ENCODE measurements at places on chromosomes 6 and 20.

- DNase-seq = no peak
These were observed 89.1 kb upstream of the PCSK2 start for GRCh38 chr20:17137692-17138091.

- no peak for DNase-seq
These were observed 24.9 kb upstream of the SASH1 start for GRCh38 chr6:148317739-148318138.

DNA sequence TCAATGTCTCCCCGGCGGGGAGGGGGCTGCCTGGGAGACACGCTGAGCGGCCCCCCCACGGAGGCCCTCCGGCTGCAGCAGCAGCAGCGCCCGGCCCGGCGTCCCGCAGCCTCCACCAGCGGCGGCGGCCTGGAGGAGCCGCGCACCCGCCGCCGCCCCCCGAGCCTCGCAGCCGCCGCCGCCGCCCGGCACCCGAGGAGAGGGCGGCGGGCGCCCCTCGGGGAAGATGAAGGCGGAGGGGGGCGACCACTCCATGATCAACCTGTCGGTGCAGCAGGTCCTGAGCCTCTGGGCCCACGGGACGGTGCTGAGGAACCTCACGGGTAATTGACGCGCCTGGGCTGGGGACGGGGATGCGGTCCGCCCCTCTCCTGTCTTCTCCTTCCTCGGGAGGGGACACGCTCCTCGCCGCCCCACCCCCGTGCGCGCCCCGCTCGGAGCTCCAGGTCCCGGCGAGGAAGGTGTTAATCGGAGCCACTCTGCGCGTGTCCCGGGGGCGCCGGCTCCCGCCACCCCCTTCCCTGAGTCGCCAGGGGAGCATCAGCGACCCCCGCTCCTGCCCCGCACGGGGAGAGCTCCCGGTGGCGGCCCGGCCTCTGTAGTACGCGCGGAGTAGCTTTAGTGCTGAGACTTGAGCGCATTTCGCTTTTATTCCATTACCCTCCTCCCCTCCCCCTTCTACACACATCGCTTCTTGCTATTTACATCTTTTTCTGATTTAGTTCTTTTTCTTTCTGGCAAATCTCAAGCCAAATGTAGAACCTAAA, 686 bp downstream of the TMEM170B start:
- DNase-seq = no peak

- DNase-seq = no peak
These were observed 2.5 kb upstream of the PHACTR1 start for GRCh38 chr6:12714022-12714421.

GRCh38 chr6:25925876-25926275, 4.6 kb downstream of the SLC17A2 start:
- DNase-seq = no peak
